Right renal pelvis (tissue), 4 donors: ENCODE measurements at places on chromosomes 6 and 20. TPM values are rescaled to one million over a fixed set of nuclear protein-coding genes. Genes with fewer than 3 reads are reported as not detected.
A peak's percentile ranks its signal among the peaks of the same experiment; 100 is the strongest.

DNA sequence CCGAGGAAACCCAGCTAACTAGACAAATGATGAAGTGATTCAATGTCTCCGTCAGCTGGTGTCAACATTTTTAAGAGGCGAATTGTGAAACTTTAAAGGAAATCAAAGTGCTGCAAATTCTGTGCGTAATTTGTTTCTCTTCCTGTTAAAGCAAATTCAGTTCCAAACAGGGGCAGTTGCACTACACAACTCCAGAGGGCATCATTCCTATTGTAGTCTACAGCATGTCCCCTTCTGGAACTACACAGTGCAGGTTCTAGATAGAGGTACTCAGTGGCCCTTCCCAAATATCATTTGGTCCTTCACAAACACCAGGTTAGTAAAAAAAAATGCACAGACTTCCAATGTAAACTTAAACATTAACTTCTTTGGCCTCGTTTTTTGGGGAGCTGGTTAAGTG is 38.3 kb upstream of the SMLR1 start:
- DNase-seq: no peak

GRCh38 chr6:16277101-16277981 is 39.0 kb downstream of the GMPR start:
- no peak for DNase-seq

DNA sequence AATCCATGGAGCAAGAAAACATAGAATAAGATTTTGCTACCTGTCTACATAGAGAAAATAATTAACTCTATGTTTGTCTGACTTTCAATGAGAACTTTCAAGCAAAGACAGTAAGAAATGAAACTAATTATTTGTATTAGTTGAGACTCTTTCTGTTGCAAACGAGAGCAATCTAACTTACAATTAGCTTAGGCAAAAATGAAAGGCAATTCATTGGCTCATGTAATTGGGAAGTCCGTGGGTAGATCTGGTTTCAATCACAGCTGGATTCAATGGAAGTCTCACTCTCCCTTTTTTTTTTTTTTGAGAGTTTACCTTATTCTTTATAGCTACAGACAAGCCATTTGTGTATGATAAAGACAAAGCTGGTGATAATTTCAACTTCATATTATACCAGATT is 68.2 kb upstream of the STXBP5 start:
- no peak for DNase-seq

The GRM4 gene
- 0.49 TPM for polyA plus RNA-seq

GRCh38 chr6:32085759-32086459 is 23.2 kb downstream of the TNXB start:
- DNase-seq: no peak

DNA sequence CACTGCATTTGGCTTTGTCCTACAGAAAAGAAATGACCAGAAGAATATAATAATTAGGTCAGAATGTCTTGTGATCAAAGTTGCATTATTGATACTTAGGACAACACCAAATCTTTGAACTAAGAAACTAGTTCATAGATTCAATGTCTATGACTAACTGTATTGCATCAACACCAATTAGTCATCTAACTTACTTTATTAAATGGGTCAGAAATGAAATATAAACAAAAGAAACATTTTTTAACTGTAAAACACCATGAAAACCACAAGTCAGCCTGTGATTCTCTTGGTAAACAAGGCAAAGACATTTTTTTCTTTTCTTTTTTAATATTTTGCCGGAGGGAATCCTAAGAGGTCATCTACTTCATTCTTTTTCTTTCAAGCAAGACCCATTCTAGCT is 114.1 kb upstream of the HDDC2 start:
- DNase-seq: no peak

DNA sequence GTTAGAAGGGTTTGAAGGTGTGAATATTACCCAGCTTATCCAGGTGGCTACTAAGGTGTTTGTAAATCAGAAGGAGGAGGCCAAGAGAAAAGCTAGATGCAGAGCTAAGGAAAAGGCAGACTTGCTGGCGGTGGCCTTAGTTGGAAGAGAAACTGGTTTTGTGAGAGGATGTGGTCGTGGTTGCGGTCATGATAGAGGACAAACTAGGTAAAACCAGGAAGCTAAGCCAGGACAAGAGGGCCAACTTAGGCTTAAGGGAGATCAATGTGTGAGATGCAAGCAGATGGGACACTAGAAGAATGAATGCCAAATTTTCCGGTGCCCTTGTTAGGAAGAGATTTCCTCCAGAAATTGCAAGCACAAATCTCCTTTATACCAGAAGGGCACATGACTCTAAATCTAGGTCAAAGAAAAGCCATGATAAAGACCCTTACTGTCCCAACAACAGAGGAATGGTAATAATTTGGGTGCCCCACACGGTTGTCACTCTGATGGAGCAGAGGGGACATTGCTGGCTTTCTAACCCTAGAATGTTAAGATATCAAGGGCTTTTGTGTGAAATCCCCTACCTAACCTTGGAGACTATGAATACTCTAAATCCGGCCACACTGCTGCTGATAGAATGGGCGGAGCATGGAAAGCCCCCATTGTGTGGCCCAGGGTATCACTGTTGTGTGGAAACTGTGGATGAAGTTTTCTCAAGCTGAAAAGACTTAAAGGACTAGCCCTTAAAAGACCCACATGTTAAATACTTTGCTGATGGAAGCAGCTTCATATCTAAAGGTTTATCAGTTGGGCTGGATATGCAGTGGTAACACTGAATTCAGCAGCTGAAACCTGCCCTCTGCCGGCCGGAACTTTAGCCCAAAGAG is 7.8 kb downstream of the IL22RA2 start:
- DNase-seq: no peak

DNA sequence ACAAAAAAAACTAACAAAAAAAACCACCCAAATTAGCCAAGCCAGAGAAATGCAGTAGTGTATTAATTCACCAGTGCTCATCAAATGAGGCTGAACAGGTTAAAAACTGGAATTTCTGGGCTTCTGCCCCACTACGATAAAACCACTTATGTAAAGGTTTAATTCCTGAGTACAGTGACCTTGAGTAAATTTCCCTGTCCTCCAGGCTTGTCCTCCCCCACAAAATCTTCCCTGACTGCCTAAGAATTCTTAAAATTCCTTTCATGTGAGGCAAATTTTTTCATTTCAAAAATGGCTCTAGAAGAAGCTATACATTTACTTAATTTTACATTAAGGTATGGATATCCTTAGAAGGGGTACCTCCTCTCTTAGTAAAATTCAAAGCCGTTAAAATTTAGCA is 80.1 kb upstream of the ID4 start:
- DNase-seq: peak; percentile 37

DNA sequence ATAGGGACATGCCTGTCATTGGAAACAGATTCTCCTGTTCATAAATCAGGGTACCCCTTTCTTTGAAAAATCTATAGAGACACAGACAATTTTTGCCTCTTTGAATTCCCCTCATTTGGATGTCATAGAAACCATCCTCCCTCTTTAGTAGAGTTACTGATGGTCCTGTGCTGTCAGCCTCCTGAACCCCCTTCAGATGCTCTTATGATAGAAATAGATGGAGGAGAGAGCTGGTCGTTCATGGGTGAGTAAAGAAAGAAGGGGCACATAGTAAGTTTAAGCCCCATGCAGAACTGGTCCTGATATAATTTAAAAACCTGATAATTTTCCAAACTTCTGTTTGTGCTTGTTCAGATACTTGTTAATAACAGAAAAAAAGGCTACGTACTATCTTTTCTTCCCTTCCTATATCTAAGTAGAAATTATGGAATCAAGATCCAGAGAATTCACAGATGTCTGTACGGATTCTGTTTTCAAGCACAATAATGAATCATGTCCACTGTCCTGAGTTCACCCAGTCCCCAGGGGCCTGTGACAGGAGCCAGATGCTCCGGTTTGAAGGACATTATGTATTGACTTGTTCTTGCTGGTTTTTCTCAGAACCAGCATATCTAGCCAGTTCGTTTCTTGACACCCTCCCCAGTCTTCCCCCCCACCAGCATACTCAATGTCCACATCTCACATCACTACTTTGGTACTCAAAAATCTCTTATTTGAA is 78.1 kb downstream of the NCOA7 start:
- no peak for DNase-seq
